Activated CD4-positive, alpha-beta T cell treated with anti-CD3 and anti-CD28 coated beads for 36 hours (primary cell): ENCODE measurements at places on chromosomes 11 and 22. TPM values are rescaled to one million over a fixed set of nuclear protein-coding genes. Genes with fewer than 3 reads are reported as not detected.
A peak's percentile ranks its signal among the peaks of the same experiment; 100 is the strongest.

Gene POTEH
- total RNA-seq, result not detected

- DNase-seq, result no peak
These were observed 21.2 kb downstream of the SLC5A12 start for GRCh38 chr11:26700574-26701235.

- no peak for DNase-seq
These were observed 44.9 kb upstream of the DAGLA start for GRCh38 chr11:61635304-61635703.

GRCh38 chr11:67381244-67381972 lies 8.0 kb upstream of the CLCF1 start:
- no peak for DNase-seq

GRCh38 chr22:44586999-44587736 lies 89.1 kb upstream of the RTL6 start:
- peak; percentile 16 for DNase-seq

- no peak for DNase-seq
These were observed 3.9 kb upstream of the GTSE1 start for GRCh38 chr22:46292732-46293131.

- DNase-seq, result no peak
These were observed 96.6 kb upstream of the POU2AF2 start for GRCh38 chr11:111148953-111149352.

GRCh38 chr11:12802418-12803085 lies 128.3 kb downstream of the TEAD1 start:
- DNase-seq, result peak; percentile 19
